Stimulated activated CD4-positive, alpha-beta T cell treated with anti-CD3 and anti-CD28 coated beads, Interleukin-1b, Interleukin-23, amount 100 ng/mL, for 4 hours (primary cell): ENCODE measurements at places on chromosomes 5 and 9.

DNA sequence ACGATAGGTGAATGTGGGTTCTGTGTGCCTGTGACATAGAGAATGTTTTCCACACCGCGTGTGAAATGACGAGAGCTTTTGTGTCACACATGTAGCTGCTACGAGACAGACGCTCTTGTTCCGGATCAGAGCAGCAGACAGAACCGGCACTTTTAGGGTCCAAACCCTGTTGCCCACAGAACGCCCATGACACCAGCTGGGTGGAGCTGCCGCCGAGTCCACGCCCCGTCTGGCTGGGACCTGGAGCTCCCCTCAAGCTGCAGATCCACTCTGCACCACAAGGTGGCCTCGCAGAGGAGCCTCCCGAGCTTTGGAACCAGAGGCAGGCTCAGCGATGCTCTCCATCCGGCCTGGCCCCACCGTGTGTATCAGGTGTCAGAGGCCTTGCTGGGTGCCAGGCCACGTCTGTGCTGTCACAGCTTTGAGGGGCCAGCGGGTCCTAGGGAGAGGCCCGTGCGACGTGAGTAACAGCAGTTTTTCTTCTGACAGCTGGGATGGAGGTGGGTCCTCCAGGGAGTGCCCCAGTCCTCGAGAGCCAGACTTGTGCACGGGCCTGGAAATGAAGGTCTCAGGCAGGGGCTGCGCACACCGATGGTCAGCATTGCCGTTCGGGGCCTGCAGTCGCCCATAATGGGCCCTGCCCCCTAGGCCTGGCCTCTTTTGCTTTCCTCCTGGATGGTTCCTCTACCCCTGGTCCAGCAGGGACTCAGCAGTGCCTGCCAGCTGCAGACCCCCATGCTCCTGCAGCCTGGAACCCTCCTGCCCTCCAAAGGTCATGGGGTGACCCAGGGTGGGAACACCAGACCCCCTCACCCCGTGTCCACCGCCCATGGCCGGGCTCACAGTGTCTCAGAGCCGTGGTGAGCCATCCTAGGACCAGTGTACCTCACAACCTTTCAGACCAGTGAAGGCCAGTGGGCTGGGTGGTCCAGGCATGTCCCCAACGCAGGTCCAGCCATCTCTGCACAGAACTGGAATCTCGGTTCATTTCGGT is 2.5 kb upstream of the LRRC14B start:
- peak; percentile 82 for DNase-seq

GRCh38 chr5:122107016-122107415 is 22.3 kb upstream of the ZNF474 start:
- no peak for DNase-seq

DNA sequence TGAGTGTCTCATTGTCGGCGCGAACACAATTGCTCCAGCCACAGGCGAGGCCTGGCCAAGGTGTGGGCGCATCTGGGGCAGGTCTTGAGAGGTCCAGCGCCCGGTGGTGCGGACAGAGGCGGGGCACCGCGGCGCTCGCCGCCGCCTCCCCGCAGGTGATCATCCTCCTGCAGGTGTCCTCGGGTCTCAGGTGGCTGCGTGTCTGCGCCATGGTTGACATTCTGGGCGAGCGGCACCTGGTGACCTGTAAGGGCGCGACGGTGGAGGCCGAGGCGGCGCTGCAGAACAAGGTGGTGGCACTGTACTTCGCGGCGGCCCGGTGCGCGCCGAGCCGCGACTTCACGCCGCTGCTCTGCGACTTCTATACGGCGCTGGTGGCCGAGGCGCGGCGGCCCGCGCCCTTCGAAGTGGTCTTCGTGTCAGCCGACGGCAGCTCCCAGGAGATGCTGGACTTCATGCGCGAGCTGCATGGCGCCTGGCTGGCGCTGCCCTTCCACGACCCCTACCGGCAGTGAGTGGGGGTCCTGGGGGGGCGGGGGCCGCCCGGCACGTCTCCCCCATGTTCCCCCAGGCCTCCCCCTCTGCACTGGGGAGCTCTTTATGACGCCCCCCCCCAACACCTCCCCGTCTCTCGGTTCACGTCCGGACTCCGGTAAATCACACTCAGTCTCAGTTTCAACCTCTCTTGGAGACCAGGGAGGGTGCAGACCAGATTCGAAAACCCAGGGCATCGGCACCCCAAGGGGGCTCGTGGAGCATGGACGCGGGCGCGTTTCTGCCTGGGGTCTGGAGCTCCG is 446 bp downstream of the NXNL2 start:
- no peak for DNase-seq

DNA sequence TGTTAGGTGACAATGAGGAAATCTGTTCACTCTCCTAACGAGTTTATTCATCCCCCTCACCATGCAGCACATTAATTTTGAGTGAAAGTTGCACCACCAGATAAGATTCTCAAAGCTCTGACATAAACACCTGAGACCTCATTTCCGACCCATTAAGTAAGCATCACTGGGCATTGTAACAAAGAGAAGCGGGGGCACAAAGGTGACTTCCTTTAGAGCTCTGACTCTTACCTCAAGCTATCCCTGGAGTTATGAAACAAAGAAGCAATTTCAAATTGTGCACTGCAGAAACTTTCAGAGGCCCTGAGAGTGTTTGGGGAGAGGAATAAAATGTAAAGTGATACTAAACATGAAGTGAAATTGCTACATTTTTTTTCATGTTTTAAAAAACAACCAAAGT is 29.5 kb downstream of the C5orf15 start:
- no peak for DNase-seq

DNA sequence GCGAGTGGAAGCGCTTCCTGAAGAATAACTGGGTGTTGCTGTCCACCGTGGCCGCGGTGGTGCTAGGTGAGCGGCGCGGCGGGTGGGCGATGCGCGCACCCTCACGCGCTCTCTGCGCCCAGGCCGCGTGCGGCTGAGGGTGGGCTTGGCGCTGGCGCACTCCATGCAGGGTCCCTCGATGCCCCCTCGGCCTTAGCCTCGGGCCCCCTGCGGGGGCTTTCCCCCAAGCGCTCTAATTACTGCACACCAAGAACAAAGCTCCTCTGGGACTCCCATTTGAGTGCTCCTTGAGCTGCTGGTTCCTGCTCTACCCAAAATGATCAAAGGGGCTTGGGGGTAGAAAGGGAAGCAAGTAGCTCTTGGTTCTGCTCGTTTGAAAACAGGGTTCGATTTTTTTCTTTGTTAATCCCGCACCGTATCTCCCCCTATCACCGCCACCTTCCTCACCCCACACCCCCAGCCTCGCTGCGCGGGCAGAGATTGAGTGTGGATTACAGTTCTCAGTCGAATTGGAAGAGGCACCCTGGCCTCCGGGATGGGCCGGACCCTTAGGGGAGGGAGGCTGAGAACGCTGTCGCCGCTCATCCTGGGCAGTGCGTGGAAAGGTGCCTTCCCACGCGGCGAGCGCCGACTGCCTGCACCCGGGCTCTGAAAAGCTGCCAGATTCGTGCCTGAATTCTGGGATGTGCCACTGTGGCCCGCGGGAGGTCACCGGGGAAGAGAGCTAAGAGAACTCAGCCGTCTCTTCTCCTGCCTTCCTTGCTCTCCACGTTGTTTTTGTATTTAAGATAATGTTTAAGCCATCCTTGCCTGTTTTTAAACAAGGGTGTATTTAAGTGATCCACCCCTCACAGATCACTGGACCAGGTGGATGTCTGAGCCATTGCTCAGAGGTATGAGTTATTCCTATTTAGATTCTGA is 697 bp downstream of the SLC1A1 start:
- no peak for DNase-seq

- no peak for DNase-seq
Measured at GRCh38 chr9:133542002-133542401, 7.5 kb downstream of the ADAMTSL2 start.

- DNase-seq: no peak
Measured at GRCh38 chr5:171810227-171810626, 24.6 kb downstream of the SMIM23 start.

DNA sequence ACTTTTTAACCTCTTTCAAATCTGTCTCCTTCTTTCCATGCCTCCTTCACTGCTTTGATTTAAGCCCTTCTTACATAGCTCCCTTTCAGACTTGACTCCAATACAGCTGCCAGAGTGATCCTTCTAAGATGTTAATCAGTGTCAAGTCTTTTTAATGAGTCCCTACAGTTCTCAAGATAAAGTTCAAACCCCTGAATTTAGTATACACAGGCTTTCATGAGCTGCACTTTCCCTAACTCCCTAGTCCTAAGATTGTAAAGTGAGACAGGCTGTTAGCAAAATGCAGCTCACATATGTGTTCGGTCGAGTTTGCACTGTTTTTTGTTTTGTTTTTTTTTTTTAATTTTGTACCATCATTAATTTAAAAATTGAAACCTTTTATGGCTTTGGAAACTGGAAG is 190.4 kb upstream of the VCAN start:
- DNase-seq: no peak

DNA sequence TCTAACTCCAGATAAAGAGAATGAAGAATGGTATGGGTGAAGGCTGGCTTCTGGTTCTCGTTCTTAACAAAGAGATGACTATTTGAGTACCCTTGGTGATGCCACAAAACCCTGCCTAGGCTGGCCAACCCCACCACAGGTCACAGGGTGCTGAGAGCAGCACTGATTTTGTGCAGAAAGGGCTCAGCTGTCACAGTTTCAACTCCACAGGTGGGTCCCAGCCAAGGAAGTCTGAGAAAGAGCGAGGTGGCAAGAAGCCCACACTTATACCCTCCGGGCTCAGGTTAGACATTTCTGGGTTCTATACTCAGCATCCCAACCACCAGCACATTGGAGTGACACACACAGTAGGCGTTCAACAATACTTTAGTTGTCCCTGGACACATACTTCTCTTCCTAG is 118.1 kb downstream of the SLIT3 start:
- DNase-seq: no peak

- DNase-seq: no peak
Measured at GRCh38 chr5:150639751-150640150, 709 bp upstream of the SYNPO start.

GRCh38 chr5:113748403-113748802 is 234.9 kb downstream of the YTHDC2 start:
- no peak for DNase-seq

GRCh38 chr9:101440714-101441230 is 5.2 kb upstream of the ALDOB start:
- no peak for DNase-seq

DNA sequence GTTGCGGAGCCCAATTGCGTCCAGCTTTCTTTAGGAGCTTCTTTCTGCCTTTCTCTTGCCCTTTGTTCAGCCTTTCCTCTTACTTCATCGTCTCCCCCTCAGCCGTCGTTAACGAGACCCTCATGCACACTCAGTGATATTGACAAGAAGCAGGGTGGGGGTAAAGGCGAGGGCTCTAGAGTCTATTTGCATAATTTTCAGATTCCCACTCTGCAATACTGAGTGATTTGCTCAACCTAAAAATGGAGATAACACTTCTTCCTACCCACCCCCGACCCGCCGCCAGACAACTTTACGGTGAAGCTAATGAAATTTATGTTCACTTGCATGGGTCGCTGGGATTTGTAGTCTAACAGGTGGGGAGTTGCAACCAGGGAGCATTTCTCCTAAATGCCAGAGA is 1.3 kb upstream of the TBC1D2 start:
- peak; percentile 18 for DNase-seq

DNA sequence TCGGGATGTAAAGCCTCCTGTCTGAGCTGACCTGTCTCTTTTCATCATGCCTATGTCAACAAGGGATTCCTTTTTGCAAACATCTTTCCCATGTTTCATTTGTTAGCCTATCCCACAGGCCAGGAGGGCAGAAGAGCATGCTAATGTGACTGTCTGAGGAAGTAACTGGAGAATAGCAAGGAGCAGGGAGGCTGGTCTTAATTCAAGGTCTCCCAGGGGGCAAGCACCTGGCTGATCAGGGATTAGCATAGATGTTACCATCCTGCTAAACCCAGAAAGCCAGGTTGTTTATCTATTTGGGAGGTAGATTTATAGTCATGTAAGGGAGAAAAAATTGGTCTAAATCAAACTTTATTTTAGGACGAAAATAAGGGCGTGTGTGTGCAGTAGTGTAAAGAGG is 36.7 kb upstream of the MAP1B start:
- no peak for DNase-seq

DNA sequence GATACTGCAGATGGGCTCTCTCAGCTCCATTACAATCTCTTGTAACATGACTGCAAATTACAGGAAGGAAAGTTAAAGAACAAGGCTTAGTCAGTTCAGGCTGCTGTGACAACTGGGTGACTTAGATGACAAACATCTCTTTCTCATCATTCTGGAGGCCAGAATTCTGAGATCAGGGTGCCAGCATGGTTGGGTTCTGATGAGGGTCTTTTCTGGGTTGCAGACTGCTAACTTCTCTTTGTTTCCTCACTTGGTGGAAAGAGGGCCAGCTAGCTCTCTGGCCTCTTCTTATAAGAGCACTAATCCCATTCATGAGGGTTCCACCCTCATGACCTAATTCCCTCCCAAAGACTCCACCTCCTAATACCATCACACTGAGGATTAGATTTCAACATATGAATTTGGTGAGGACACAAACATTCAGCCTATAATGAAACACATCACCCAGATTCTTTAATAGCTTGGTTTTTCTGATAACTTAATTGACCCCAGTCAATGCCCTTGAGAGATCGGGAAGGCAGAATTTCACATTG is 73.6 kb upstream of the MAMDC2 start:
- DNase-seq: no peak

DNA sequence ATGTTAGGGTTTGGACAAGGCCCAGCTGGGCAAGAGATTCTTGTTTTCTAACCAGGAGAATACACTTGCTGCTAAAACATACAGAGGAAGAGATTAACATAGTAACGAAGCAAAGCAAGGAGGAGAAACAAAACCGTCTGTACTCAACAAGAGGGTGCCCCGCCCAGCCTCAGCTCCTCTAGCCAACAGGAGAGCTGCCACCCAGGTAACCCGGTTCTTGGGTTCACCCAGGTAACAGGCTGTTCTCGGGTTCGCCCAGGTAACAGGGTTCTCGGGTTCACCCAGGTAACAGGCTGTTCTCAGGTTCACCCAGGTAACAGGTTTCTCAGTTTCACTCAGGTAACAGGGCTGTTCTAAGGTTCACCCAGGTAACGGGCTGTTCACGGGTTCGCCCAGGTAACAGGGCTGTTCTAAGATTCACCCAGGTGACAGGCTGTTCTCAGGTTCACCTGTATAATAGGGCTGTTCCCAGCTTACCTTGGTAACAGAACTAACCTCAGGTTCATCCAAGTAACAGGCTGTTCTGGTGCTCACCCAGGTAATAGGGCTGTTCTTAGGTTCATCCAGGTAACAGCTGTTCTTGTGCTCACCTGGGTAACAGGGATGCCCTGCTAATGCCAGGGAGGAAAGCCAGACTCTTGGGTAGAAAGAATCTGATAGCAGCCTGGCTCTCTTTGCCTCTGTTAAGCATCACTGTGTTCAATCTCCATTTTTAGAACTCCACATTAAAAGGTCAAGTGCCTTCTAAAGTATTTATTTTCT is 271.6 kb downstream of the SYK start:
- DNase-seq: no peak

GRCh38 chr5:156815988-156816599 is 34.0 kb upstream of the PPP1R2B start:
- DNase-seq: peak; percentile 7

GRCh38 chr5:133847301-133847700 is 121.1 kb downstream of the C5orf15 start:
- DNase-seq: no peak
